Small intestine (tissue), 16 donors: ENCODE measurements at places on chromosomes 5 and 9.

- DNase-seq = no peak
Measured at GRCh38 chr9:98226957-98227356, 28.5 kb downstream of the TBC1D2 start.

DNA sequence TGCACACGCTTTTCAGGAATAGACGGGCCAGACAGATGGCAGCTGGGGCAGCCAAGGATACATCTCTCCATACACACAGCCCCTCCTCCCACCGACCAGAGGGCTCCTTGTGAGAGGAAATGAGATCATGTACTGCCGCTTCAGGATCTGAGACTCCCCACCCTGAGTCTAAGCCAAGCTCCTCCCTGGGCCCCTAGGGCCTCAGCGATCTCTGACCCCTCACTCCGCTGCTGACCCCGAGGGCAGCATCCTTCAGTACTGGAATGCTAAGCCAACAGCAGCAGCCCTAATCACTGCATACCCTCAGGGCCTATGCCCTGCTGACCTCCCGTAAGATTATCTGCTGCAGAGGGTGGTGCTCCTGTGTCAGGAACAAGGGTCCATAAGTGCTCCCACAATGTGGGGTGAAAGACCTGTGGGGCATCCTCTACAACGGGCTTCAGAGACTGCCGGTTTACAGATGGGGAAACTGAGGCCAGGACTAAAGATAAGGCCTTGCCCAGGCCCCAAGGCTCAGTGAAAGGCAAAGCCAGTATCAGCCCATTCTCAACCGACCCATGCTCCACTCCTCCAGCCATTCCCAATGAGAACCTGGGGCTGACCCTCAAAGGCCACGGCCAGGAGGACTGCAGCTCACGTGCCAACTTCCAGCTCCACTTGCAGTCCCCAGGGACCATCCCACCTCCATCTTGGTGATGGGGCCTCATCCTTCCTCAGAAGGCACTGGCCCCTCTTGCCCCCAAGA lies 37.5 kb downstream of the BICD2 start:
- DNase-seq = no peak

- no peak for DNase-seq
Measured at GRCh38 chr5:132471944-132472343, 18.6 kb downstream of the IRF1 start.

GRCh38 chr5:140966293-140967225 lies at the start of gene PCDHAC2:
Gene PCDHAC2, plus strand, starts transcription at chr5:140966476. Its CDS starts 291 bp downstream, at chr5:140966767.
- no peak for DNase-seq

- no peak for DNase-seq
Measured at GRCh38 chr5:179803651-179804554, 2.8 kb downstream of the MGAT4B start.
